ENCODE measurements at places on chromosomes 3 and 15.

GRCh38 chr3:62416144-62416543, 42.8 kb upstream of the FEZF2 start:
- DNase-seq: no peak

DNA sequence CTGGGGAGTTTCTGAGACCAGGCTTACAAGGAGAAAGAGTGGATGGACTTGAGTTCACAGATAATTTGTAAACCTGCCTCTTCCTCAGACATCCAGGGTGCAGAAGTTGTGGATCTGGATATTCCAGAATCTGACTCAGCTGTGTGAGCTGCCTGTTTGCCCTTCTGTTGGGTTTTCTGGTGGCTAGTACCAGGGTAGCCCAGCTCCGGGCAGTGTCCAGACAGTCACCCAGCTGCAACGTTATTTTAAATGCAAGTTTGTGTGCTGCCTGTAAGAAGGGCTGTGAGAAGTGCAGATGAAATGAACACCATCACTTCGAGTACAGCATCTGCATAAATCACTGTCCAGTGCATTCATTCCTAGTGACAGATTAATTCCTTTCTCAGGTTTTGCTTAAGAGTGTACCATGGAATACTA, 1053.0 kb downstream of the TUSC7 start:
- DNase-seq: no peak

DNA sequence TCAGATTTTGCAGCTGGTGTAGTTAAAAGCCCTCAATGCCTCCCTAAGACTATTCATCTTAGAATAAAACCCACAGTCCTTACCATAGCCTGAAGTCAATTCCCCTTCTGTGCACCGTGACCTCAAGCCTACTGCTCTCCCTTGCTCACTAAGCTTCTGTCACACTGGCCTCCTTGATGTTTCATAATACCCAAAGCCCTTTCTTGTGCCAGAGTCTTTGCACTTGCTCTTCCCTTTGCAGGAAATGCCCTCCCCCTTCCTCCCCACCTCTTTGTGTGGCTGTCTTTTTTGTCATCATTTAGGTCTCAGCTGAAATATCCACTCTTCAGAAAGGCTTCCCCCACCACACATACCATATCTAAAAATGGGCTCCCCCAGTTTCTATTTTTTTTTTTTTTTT, 4.2 kb upstream of the PLEKHO2 start:
- DNase-seq: no peak

GRCh38 chr15:94586099-94586498, 354.7 kb downstream of the MCTP2 start:
- DNase-seq: no peak

- no peak for DNase-seq
These were observed 5.8 kb downstream of the ACKR2 start for GRCh38 chr3:42814914-42815507.
